ENCODE measurements at places on chromosomes 5 and 9. TPM values are rescaled to one million over a fixed set of nuclear protein-coding genes. Genes with fewer than 3 reads are reported as not detected.
A peak's percentile ranks its signal among the peaks of the same experiment; 100 is the strongest.

The NMUR2 gene
- not detected for total RNA-seq

- H3K4me1 ChIP-seq: no peaks in the 10 kb centered on the region
- no peak overlapping the region for H3K27ac ChIP-seq
- H3K27me3 ChIP-seq: no peaks in the 10 kb centered on the region
- DNase-seq: no peak
Measured at GRCh38 chr5:158599157-158599556, 500.6 kb downstream of the EBF1 start.

The FAM221B gene
- not detected for total RNA-seq

DNA sequence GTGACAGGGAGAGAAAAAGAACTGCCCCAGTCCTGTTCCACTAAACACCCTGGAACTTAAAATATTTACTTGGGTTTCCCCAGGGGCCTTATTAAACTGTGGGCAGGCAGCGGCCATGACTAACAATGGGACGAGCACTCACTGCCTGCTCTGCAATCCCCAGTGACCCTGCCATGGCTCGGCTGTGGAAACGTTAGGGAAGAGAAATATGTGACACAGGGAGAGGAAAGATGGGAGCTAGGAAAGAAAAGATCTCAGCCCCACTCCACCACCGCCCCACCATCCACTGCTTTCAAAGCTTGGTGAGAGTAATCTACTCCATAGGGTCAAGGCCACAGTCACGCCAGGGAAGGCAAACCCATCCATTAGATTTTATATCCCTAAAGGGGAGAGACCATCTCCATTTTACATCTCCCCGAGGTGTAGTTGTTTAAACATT lies 117.6 kb downstream of the EFNA5 start:
- H3K4me3 ChIP-seq: no peak overlapping the region
- no peaks in the 10 kb centered on the region for H3K27me3 ChIP-seq
- H3K4me1 ChIP-seq: peaks cover 15% of the 10 kb centered on the region
- no peaks in the 10 kb centered on the region for H3K36me3 ChIP-seq
- H3K27ac ChIP-seq: no peak overlapping the region

The CTSL gene
- 63.1 TPM for total RNA-seq

DNA sequence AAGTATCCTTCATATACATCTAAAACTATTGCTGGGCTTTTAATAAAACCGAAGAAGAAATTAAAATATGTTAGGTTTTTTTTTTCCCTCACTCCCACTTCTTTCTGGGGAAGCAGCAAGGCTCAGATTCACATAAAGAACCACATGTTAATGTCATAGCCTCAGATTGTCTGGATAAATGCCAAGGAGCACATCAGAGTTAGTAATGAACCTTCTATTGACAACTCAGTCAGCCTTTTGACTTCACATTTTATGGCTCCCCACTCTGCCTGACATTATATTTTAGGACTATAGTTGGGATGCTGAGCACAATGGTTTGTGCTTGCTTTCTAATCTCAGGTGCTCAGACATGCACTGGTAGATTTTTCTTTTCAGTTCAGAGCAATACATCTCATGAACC lies 21.8 kb downstream of the DMAC1 start:
- no peaks in the 10 kb centered on the region for H3K36me3 ChIP-seq
- no peaks in the 10 kb centered on the region for H3K4me1 ChIP-seq
- no peak for DNase-seq
- no peak overlapping the region for H3K4me3 ChIP-seq

The PGM5 gene
- 0.15 TPM for total RNA-seq

DNA sequence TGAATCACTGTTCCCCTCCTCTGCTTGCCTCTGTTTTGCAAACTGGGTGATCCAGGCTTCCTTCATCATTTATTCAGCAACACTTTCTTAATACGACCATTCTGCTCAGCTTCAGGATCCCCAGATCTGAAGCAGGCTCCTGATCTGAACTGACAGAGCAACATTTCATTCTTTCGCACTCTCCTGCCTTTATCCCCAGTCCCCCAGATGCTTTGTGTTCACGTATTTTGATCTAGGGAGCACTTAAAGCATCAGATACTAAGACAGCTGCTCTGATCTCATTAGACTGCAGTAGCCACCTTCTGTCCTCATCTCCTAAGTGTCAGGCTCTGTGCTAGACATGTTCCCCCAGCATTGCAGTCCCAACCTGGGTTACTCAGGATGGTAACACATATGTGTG lies 158.0 kb downstream of the TRIO start:
- H3K36me3 ChIP-seq: 0 out of 2 replicates have a peak, but pooled peaks cover 3% of the 10 kb centered on the region
- no peaks in the 10 kb centered on the region for H3K27me3 ChIP-seq
- no peak for DNase-seq
- 0 out of 2 replicates have a peak, but pooled peaks cover 3% of the 10 kb centered on the region for H3K4me1 ChIP-seq

DNA sequence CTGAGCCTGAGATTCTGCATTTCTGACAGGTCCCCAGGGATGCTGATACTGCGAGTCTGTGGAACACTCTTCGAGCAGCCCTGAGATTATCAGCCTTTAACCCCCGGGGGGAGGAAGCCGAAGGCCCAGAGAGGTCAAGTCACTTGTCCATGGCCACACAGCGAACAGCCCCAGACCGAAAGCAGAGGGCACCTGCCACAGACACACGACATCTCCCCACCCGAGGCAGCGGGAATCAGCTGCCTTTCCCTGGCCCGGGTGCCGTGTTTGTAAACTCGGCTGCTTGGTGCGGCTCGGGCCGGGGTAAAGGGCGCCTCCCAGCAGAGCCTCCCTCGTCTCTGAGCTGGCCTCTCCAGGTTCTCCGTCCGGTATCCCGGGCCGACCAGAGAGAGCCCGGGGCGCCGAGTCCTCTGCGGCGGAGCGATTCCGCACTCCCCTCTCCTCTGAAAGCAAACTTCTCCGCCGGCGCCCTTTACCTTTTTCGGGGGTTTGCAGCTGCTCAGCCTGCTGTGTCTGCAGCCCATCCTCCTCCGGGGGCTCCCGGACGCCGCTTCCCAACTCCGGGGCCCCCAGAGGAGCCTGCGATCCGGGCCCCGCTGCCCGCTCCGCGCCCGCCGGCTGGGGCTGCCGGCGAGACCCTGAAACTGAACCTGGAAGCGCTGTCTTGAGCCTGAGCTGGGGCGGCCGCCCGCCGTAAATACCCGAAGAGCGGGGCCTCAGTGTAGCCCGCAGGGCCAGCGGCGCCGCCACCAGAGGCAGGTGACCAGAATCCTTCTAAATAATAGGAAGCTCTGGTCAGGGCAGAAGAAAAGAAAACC lies at the start of gene CCDC69:
Gene CCDC69, minus strand, starts transcription at position 646 of the 818 bp plus-strand sequence. Its CDS starts 122 bp downstream, at position 524.
- H3K27ac ChIP-seq: peak within 1 kb of the TSS; percentile 9
- peak; percentile 53 for DNase-seq
- H3K27me3 ChIP-seq: no peaks in the 10 kb centered on the region
- no peaks in the 10 kb centered on the region for H3K36me3 ChIP-seq

Measured in HCT116 (cell line).